ENCODE measurements at places on chromosomes 1 and 21.

DNA sequence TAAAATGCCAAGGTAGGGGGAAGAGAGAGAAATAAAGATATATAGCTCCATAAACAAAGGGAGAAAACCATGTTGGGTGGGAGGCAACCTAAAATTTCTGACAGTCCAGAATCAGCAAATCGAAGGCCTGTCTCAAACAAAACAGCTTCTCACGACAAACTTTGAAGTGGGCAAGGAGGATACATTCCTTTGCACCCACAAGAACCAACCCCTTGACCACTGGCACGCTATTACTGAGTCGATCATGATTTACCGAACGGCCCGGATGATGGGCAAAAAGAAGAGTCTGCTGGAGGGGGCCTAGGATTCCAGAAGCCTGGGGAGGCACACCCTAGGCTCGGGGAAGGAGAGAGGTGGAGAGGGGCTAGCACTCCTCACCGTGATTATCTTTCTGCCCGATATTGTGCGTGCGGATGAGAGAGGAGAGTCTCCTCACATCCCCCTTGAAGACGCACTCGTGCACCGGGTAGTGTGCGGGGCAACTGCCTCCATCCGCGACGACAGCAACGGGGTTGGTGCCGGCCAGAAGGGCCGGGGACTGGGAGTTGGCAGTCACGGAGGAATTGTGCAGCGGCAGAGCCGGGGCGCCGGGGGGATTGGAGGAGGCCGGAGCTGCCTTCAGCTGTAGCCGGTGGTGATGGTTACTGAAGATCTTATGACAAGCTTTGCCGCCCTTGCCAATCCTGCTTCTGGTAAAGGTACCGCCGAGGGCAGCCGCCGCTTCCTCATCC lies 756 bp downstream of the ANKRD13C start:
- DNase-seq: no peak

GRCh38 chr21:38223893-38224540 lies 32.8 kb upstream of the KCNJ15 start:
- DNase-seq: no peak

GRCh38 chr1:58345215-58346035 lies 201.1 kb downstream of the OMA1 start:
- no peak for DNase-seq

- no peak for DNase-seq
Observed at GRCh38 chr1:76037324-76037723, 37.2 kb upstream of the ST6GALNAC3 start.

DNA sequence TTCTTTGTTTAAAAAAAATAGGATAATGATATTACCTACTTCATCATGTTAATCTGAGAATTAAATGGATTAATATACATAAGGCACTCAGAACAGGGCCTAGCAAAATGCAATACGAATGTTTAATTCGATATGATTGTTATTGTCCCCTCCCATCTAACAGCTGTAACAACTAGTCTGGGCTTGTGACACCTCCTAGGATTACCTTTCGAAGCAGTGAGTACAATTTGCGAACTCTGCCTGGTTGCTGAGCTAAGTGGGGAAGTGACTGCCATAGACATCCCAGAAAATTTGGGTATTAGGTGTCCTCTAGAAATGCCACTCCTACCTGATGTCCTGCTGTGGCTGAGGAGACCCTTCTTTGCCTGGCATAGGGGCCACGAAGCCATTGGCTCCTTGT lies 3.0 kb downstream of the RASSF5 start:
- DNase-seq: no peak

DNA sequence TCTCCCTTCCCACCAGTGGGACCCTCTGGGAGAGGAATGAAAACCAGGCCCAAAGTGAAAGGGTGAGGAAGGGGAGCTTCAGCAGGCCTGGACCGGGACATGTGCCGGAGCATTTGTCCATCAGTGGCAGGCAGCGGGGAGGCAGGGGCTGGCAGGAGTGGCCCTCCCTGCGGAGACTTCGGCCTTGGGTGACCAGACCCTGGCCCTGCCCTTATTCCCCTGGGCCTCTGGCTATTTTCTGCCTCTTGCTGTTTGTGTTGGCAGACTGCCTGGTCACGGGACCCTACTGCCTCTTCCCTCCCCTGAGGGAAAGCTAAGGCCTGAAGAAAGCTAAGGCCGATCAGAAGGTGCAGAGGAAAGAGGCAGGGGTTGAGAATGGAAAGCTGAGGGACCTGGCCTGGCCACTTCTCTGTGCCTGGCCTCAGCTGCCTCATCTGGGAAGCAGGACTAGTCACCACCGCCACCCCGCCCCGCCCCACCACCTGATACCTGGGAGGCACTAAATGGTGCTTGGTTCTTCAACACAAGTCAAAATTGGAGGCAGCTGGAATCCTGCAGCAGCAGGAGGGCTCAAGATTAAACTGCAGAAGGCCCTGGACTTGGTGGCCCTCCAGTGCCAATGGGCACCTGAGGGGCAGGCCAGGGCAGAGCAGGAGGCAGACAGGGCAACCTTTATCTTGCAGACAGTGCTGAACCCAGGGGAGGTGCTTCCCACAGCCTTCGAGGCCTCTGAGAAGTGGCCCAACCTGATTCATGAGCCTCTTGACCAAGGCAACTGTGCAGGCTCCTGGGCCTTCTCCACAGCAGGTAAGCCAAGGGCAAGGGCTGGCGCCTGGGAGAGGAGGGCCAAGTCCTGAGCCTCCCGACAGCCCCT lies 7.9 kb downstream of the TINAGL1 start:
- no peak for DNase-seq

- DNase-seq: no peak
Observed at GRCh38 chr1:179104611-179105250, 22.9 kb downstream of the TOR3A start.

- DNase-seq: no peak
Observed at GRCh38 chr1:201838381-201838780, 9.4 kb downstream of the IPO9 start.

DNA sequence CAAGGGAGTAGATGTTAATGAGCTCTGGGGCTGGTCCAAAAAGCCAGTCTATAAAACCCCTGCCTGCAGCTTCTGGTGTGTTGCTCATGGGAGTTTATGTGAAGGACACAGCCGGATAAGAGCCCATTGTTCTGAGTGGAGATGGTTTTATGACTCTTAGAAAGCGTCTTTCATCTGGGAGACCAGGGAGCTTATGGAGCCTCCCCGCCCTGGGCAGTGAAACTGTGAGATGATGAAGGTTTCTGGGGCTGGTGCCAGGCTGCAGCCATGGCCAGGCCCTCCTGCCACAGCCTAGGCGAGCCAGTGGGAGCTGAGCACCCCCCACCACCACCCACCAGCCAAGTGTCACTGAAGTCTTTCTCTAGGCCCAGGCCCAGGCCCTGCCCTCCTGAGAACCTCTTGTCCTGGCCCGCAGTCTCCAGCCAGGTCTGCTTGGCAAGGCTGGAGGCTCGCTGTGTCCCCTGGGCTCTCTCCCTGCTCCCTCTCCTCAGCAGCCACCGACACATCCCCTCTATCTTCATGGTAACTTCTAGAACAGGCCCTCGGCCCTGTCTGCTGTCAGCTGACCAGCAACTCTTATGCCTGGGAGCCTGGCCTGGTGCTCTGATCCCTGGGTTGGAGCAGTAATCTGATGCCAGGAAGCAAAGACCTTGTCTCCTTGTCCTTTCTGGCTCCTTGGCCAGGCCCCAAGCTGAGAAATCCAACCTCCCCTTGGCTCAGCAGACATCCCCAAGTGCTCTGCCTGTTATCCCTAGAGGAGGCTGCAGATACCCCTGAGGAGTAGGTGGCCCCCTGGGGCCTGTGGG lies 7.6 kb upstream of the ARHGEF10L start:
- no peak for DNase-seq

DNA sequence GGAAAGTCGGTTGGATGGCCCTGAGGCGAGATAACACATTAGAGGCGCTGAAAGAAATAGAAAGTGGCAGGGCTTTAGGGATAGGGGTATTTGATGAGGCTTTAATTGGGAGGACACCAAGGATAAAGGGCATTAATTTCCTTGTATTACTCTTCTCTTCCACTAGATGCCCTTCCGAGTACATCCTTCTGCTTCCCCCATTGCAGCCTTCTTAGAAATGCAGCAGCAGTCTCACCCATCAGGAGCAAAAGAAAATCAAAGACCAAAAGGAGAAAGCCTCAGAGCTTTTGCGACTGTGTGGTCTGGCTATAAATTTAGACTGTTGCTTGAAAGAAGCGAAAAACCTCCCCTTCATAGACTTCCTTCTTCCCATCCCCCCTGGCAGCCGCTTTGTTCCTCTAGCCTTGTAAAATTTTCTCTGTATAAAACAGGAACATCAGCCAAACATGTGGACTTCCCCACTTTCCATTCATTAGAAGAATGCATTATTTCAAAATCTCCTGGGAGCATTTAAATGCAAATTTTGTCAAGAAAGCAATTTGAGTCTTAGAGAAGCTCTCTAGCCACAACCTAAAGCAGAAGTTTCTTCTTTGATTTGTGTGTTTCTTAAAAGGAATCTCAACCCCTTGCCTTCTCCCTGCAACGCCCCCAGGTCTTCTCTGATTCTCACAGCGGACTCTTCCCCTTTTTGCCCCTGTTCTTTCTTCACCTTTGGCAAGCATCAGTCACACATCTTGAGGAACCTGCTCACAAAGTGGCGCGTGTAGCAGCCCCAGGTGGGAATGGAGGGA lies 76.6 kb downstream of the NDUFS5 start:
- no peak for DNase-seq

DNA sequence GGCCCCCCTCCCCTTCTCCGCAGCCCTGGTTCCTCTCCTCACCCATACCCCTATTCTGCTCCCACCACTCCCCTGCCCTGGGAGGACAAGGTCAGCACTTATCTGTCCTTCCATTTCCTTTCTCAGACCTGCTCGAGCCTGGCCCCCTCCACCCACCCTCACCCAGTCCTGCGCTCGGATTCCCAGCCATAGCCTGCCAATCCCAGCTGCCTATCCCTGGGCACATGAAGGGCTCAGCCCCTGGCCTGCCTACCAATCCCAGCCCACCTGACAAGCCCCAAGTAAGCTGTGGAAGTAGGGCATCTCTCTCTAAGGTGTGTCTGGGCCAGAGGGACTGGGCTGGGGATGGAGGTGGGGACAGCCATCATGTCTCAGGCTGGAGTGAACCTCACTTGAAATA lies 5.4 kb downstream of the BLACAT1 start:
- DNase-seq: no peak

DNA sequence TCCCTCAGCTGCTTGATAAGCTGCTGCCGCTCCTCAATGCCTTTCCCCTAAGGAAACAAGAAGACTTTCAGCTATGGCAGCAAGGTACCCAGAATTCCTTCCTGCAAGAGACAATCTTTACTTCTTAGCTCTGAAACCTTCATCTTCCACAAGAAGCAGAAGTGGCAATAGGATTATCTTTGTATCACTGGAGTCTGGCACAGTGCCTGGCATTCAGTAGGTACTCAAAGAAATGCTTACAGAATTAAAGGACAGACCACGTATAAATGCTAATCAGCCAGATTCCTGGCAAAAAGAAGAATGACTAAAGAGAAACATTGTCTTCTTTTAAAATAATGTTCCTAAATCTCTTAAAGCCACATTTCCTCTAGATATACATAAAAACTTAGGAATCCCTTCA lies 43.7 kb downstream of the SLC27A3 start:
- DNase-seq: no peak

- no peak for DNase-seq
Observed at GRCh38 chr1:108190686-108191416, 9.3 kb downstream of the SLC25A24 start.

- no peak for DNase-seq
Observed at GRCh38 chr1:175095978-175096607, 28.5 kb downstream of the TNN start.

DNA sequence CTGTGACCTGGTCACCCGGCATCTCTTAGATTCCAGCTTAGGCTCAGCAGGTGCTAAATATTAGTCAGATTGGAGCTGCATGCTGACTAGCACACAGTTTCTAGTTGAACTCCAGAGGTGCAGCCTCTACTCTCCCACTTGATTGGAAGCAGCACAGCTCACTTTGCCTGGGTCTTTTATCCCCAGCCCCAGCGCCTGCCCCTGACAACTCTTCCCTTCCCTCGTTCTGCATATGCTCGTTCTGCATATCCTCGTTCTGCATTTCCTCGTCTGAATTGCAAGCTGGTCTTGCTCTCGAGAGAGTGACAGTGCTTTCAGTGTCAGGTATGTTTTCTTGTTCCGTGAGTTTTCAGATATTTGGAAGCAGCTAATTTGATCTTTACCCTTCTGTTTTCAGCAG lies 11.7 kb downstream of the COL18A1 start:
- DNase-seq: no peak

- no peak for DNase-seq
Observed at GRCh38 chr1:76279101-76279748, 204.7 kb downstream of the ST6GALNAC3 start.

DNA sequence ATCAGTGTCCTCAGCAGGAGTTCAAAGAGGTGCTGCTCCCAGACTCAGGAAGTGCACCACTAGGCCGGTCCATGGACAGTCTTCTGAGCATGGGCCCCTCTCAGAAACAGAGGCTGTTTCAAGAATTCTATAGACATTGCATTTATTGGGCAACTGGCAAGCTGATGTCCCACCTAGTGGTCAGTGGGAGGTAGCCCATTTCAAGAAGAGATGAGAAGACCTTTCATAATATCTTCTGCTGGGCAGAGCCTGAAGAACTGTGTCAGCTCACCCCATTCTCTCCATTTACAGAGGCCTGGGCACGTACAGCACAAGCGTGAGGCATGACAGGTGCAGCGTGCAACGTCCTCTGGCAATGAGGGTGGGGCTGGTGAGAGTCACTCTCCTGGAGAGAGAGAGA lies 216.0 kb downstream of the DYRK1A start:
- no peak for DNase-seq

GRCh38 chr1:26102119-26102518 lies 9.5 kb upstream of the PDIK1L start:
- DNase-seq: no peak

DNA sequence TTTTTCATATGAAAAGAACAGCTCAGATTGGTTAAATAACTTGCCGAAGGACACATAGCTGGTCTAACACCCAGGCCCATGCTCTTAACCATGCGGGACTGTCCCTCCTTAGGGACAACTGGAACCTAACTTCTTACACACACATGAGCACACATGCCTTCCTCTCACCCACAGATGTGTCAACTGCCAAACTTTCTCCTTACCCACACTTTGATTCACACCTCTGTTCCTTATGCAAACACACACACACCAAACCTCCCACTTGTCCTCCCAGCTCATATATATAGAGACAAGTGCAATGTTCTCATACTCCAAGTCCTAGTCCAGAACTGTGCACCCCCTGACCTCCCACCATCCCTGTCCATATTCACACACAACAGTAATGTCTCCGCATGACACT lies 4.3 kb downstream of the RAB25 start:
- no peak for DNase-seq

GRCh38 chr1:243977094-243977493 lies 74.0 kb upstream of the ZBTB18 start:
- no peak for DNase-seq

GRCh38 chr1:2529784-2530512 lies at the start of gene HES5:
HES5 (minus strand) TSS chr1:2530263; CDS start chr1:2530164, 99 bp downstream.
- DNase-seq: no peak

All from stimulated activated CD4-positive, alpha-beta T cell treated with anti-CD3 and anti-CD28 coated beads, Interleukin-4, amount 100 ng/mL, for 4 hours (primary cell).